NCI-H2107 (cell line): ENCODE measurements at places on chromosomes 6 and 20.

- no peak for DNase-seq
These were observed 265.0 kb upstream of the GJE1 start for GRCh38 chr6:141867767-141868166.

GRCh38 chr20:39691151-39691862 lies 729.2 kb downstream of the DHX35 start:
- no peak for DNase-seq

DNA sequence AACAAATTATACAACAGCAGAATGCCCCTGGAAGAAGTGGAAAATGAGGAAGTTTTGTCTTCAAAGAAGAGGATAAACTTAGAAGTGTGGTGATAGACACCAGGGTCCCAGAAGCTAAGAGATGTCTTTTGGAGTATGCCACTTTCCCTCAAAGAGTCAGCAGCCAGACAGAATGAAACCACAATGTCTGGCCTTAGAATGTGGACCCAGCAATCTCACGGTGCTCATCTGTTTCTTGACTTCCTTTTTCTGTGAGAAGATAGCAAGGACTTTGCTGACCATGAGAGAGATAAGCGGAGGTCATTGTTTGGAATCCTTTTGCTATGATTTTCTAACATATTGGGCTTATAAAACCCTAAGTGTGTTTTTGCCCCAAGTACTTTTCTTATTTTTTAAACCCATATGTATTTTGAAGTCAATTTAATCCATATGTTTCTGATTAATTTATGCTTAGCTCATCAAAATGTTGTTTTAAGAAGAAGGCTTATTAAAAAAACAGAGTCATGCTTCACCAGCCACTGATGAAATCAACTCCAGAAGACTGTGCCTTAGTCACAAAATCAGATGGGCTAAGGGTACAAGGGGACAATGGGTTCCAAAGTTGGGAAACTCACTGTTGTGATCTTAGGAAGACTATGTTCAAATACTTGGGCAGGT lies 451.2 kb upstream of the JAG1 start:
- DNase-seq = no peak

GRCh38 chr6:36187446-36187845 lies 9.1 kb upstream of the BRPF3 start:
- no peak for DNase-seq

- no peak for DNase-seq
These were observed 1309.0 kb downstream of the EPHA7 start for GRCh38 chr6:92110403-92110802.

GRCh38 chr6:45552536-45552935 lies 174.8 kb upstream of the SUPT3H start:
- DNase-seq = no peak

GRCh38 chr6:162825597-162825996 lies 97.8 kb downstream of the PACRG start:
- DNase-seq = no peak

DNA sequence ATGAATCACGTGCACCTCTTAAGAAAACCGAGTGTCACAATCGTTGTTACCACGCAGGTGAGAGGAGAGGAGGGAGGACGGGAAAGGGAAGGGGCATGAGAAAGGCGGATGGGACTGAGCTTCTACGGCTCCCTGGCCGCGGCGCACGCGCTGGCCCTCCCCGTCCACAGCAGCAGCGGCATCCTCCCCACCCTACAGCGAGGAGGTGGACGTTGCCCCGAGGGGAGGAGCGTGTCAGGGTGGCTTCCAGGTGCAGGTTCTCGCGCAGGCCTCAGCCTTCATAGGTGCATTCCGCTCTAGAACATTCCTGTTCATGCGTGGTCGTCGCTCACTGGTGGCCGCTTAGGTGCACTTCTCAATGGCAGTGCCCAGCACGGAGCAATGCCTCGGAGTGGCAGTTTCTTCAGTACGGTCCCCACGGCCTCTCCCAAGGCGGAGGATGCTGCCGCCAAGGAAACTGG lies 29.7 kb upstream of the AFDN start:
- DNase-seq = no peak

- DNase-seq = no peak
These were observed 116.0 kb downstream of the TRIM27 start for GRCh38 chr6:28807682-28808280.

DNA sequence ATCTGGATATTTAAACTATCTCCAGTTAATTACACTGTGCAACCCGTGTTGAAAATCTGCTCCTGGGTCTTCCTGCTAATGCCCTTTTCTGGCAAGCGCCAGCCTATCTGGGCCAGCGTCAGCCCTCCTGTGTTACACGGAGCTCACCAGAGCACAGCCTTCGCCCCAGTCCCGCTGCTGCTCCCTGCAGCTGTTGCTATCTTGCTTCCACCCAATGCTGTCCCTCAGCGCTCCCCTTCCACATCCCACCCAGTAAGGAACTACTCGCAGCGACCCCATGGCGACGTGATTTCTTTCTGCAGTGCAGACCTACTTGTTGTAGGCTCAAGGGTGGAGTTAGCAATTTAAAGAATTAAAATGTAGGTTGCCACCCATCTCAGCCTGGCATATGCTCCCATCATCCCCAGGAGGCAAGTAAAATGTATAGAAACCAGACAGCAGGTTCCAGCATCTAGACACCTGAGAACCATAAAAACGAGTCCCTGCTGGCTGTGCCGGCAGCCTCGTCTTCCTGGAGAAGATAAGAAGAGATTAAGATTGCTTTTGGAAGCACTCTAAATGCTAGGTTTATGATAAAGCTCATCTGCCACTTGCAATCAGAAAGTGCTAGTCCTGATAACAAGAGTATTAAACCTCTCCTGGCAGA lies 254.3 kb upstream of the FOXQ1 start:
- no peak for DNase-seq

- no peak for DNase-seq
These were observed 79.3 kb upstream of the SHLD1 start for GRCh38 chr20:5670874-5671273.

- no peak for DNase-seq
These were observed 128.4 kb downstream of the KLHL32 start for GRCh38 chr6:97052896-97053295.
